ENCODE measurements at places on chromosomes 12 and 14.

DNA sequence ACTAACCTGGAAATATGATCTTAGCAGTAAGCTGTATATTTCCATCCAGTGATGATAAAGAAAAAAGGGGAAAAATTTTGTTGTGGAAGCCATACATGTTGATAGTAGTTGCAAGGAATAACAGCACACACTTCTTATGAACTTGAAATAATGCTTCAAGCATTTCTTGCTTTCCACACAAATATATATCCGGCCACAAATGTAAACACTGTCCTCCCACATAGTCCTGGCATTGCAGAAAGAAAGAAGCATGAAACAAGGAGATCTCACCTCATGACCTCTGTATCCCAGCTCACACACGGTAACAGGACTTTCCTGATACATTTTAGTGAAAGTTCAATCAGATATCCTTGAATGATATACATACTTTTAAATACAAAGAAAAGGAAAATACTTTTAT is 56.0 kb downstream of the LLPH start:
- no peak for DNase-seq

DNA sequence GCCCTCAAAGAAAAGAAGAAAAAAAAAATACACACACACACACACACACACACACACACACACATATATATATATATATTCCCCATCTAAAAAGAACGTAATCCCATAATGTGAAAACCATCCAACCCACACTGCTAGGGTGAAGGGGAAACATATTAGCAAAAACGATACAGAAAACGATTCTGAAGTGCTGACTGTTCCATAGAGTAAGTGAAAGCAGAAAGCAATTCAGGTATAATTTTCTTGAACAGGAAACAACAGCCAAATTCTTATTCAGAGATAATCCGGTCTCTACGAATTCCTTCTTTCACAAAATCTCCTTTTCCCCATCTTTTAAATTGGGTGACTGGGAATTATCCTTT is 393.5 kb downstream of the NOVA1 start:
- no peak for DNase-seq

DNA sequence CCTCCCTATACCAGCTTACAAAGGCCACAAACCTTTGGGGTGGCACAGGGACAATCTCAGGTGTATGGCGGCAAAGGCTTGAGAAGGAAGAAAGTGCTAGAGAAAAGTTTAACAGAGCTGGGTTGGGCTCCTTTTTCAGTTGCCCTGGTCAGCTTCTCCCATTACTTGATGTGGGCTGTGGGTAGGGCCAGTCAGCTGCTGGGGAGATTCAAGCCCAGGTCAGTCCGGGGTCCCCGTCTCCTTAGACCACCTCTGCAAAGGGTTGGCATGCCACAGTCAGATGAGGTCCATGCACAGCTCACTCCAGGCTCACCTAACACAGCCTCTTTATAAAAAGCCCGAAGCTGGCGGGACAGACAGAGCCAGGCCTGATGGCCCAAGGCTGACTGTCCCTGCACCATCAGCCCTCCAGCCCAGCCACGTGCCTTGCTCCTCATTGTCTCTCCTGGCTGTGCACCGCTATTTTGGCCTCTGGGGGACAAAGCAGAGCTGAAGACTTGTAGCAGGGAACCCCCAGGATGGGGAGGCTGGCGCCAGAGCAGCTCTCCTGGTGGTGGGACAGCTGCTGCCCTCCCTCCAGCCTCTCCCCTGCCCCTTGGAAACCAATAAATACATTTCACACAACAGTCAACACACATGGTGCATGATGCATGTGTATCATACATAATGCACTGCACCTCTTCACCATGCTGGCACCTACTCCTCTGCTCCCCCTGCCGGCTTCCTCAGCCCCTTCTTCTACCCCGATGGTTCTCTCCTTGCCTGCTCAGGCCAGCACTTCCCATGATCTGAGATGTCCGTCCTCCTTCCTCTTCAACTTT is 61.7 kb upstream of the DDX11 start:
- no peak for DNase-seq

DNA sequence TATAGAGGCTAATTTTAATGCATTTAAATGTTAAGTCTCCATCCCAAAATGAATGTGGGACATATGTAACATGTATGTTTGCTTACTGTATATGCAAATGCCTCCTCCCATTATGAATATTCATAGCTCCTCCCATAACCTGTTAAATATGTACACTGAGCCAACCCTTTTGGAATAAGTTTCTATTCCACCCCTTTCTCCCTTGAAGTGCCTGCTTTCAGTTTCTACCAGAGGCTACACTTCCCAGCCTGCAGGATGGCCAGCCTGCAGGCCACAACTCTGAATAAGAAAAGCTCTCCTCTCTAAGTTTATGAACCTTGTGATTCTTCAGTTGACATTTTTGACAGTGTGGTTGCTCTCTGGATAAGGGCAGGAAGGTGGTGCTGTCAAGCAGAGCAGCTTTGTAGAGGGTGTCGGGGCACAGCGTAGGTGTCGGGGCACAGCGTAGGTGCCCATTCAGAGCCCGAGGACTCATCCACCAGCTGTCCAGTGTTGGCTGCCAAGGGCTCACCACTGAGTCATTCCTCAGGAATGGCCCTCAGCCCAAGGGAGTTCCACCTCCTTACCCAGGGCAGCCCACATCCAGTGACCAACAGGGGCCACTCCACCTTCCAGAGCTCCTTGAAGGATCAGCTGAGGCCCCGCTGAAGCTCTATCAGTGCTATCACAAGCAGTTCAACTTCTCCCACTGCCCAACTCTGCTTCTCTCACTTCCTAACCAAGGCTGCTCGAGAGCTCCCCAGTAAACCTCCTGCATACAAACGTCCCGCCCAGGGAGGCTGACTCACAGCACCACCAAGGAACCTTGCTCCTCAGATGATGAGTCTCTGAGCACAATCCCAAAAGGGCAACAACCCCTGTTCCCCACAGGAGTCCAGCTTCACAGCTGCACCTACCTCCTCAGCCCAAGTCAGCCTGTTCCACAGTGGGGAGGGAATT is 31.4 kb downstream of the VWF start:
- no peak for DNase-seq

DNA sequence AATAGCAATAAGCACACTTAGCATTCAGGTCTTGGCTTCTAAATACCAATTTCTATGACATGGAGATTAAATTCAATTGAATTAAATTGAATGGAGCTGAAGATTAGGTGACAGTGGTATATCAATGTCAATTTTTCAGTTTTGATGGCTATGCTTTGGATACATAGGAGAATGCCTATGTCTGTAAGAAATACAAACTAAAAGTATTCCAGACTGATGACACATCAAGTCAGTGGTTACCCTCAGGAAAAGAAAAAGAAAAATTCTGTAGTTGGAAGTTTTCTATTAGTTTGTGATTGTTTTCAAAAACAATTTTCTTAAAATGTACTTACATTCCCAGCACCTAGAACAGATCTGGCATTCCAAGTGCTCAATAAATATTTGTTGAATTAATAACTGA is 4.9 kb upstream of the DCAF4 start:
- DNase-seq = no peak
